ENCODE measurements at places on chromosomes 3 and 15.

GRCh38 chr3:58029842-58030584 is 21.8 kb downstream of the FLNB start:
- DNase-seq: no peak

DNA sequence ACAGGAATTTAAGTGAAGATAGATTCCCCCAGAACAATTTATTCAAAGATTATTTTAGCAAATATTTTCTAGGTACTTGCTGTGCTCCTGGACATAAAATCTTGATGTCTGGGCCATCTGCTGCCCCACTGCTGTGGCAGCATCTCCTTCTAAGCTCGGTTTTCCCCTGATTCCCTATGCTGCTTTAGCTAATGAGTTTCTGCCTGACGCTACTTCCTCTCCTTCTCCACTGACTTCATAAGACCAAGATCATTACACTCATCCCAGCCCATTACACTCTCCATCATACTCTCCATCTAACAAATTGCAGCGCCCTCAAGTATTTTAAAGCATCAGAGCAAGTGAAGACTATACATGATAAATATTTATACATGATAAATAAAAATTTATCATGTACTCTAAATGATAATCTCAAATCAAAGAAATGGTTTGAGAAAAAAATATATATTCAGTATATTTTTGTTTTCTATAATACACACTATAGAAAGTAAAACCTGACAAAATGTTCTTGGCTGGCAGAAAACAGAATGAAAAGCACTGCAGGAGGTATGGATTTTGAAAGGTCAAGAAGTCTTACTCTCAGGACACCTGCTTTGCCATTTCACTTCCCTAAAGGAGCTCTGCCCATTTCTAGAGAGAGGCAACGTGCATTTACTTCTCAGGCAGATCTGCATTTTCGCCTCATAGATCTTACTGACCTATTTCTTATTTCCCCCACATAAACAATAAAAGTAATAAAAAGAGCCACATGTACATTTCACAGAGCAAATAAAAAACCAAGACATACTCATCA is 232.0 kb downstream of the KCNMB2 start:
- no peak for DNase-seq

DNA sequence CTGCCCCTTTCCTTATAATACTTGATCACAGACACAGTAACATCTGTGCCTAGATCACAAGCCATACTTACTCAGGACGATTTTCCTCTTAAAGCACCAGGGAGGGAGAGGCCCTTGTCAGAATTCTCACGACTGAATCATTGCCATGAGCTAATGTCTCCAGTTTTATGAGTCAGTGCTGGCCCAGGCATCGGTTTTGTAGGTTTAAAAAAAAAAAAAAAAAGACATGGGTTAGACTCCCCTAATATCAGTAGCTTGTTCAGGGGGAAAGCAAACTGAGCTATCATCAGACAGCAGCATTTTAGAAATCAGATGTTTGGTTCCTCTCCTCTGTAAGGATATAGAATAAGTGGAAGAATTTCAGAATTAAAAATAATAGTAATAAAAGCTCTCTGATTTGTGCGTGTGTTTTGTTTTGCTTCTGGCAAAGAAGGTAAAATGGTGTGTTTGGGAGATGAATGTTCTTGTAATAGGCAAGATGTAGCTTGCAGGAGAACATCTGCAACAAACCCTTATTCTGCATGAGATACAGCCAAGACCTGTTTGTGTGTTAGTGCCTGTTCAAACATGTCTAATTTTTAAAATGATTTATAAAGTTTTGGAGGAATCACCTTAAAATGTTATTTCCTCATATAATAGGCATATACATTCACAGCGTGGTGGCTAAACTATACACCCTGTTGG is 193.6 kb downstream of the TP63 start:
- DNase-seq: no peak

GRCh38 chr15:62932436-62932835 is 110.1 kb upstream of the TPM1 start:
- no peak for DNase-seq

DNA sequence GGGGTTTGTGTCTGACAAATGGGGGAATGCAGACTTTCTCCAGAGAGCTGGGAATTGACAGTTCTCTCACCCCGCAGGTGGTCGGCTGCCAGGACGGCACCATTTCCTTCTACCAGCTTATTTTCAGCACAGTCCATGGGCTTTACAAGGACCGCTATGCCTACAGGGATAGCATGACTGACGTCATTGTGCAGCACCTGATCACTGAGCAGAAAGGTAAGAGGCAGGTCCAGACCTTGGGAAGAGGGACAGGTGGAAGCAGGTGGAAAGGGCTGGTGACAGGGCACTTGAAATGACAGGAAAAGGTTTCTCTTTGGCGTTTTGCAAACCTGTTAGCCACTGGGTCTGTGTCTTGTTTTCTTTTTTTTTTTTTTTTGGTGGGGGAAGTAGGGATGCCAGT is 36.6 kb downstream of the IFT122 start:
- DNase-seq: no peak

GRCh38 chr3:98954791-98955604 is 53.5 kb upstream of the DCBLD2 start:
- DNase-seq: no peak

GRCh38 chr15:68609629-68610028 is 30.8 kb downstream of the CORO2B start:
- DNase-seq: no peak

DNA sequence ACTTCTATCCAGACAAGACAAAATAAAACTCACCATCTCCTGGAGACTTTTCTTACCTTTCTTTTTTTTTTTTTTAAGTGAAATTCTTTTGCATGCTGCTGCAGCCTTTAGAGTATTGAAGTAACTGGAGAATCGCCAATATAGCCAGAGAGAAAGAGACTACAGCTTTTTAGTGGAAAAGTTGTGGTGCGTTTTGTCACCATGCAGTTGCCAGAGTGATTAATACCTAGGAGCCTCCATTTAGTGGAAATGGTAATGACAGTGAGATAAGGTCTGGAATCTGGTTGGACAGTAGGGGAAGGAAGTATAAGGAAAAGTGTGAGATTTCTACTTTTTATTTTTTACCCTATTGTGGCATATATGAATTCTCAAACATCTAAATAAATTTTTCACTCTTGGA is 18.1 kb upstream of the PARP14 start:
- DNase-seq: no peak

DNA sequence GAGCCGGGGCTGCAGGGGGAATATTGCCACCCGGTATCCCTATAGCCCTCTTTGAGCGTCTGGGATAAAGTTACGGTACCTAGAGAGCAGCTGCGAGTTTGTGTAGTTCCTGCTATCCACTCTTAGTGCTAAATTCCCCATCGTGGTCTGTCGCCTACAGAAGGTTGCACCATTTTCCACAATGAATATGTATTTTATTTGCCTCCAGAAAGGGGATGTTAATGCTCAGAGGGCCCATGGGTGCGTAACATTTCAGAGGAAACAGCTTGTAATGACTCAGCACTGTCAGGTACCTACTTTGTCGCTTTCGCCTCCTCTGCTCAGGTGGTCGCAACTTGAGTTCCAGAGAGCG is 1.1 kb downstream of the SLCO3A1 start:
- DNase-seq: peak; percentile 29

DNA sequence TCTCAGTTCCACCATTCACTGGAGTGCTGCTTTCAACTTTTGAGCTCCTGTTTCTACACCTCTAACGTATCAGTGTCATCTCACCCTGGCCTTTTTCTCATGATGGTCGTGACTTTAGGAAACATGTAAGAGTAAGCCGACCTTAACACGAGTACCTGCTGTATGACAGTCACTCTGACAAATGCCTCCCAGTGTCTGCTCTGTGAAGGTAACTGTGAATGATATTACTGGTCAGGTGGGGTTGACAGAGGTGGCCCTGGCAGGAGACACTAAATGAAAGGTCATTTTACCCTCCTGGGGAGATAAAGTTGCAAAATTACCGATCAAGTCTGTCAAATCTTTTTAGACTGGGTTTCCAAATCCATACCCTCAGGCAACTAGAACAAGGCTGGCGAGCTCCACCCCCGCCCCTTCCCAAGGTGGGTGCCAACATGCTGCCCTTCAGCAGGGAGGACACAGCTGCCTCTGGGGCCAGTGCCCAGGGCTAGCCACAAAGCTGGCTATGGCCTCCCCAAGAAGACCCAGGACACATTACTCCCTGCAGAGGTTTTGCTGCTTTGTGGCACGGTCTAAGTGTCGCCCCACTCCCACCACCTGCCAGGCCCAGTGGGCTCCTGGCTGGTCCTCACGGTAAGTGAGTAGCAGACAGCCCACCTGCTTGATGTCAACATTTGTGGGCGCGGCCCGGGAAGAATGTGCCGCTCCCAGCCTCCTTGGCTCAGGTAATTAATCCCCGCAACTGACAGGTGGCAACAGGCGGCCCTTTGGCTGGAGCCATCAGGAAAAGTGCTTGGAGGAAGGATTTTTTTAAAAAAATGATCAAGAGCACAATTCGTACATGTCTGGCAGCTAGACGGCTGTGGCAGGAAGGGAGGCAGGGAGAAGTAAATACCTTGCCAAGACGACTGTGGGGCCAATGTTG is 211.8 kb downstream of the TP63 start:
- DNase-seq: no peak

GRCh38 chr15:55742927-55743728 is at the start of gene PRTG:
Gene PRTG, minus strand, starts transcription at chr15:55743152. Its CDS starts 221 bp downstream, at chr15:55742931.
- DNase-seq: no peak

DNA sequence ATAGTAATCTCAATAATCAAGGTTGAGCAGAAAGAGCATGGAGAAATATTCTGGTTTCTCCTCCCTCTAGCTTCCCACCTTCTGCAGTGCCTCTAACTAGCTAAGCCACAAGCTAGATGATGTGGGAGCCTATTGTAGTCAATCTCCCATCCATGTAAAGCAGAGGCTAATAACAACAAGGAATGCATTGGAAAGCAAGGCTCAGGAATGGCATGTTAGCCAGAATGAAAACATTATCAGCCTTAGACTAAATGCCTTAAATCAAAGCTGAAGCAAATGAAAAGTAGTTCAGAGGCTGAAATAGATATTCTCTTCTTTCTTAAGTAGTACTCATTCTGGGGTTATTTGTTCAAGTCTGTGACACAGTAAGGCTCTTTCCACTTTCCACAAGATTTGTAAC is 350.3 kb upstream of the DPPA4 start:
- no peak for DNase-seq

- no peak for DNase-seq
These were observed 1.7 kb downstream of the SPATA12 start for GRCh38 chr3:57062101-57062631.

DNA sequence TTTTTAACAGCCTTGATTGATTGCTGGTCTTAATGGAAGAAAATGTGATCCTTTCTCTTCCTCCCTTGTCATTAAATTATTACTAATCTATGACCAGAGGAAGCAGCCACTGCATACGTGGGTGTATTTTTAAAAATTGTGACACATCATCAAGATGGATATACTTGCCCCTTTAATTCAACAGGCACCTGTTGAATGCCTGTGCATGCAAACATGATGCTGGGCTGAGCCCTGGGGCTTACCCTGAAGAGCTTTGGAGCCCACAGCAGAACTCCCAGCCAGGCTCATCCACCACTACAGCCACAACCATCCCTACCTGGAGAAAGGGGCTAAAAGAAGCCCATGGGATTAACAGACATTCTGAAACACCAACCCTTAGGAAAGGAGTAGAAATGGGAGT is 297.2 kb upstream of the CTDSPL start:
- DNase-seq: no peak

DNA sequence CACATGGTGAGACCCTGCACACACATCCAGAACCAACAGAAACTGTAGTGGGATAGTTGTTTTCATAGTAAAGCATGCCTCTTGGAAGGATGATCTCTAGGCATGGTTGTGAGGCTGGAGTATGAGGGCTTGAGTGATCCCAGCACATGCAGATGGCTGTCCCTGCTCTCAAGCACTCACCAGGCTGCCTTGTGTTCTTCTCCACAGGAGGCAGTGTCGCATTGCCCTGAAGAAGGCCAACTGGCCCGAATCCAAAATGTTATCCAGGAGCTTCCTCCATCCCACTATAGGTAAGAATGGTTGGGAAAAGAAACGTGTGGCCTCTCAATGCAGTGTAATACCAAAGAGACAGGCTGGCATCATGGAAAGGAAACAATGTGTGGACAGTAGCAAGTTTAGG is 82.7 kb downstream of the TMEM39A start:
- DNase-seq: no peak

DNA sequence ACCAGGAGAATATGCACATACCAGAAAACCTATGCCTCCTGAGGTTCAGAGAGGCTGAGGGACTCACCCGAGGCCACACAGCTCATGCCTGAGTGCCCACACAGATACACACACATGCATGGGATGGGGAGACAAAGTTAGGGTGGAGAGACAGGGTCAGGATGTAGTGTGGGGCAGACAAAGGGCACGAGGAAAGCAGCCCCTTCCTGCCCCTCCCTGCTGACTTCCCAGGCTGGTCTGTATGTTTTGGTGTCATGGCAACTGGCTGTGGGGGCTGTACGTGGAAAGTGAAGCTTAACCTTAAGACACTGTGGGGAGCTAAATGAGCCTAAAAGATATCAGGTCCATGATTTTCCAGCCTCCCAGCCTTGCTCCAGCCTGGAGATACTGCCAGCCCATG is 57.8 kb downstream of the EPHB3 start:
- DNase-seq: peak; percentile 39

- DNase-seq: no peak
These were observed 210.3 kb downstream of the OPA1 start for GRCh38 chr3:193803288-193803687.

- peak; percentile 34 for DNase-seq
These were observed 19.2 kb downstream of the FYCO1 start for GRCh38 chr3:45976191-45977091.

DNA sequence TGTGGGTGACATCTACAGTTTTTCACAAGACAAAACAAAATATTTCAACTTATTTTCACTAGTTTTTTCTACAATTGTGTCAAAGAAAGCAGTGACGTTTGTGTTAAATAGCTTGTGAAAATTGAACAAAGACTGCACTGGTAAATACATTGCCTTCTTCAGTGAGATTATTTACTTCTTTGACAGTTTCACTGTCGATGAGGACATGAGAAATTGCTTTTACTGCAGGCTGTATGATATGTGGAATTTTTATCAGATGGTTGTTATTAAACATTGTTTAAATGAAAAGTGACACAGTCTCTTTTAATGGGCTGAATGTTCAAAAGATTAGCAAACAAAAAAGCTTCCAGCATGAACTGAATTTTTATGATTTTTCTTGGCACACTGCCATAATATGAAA is 773.9 kb upstream of the CADM2 start:
- no peak for DNase-seq

GRCh38 chr3:151768393-151768930 is 34.7 kb downstream of the AADACL2 start:
- no peak for DNase-seq

- no peak for DNase-seq
These were observed 46.4 kb downstream of the KLF15 start for GRCh38 chr3:126310816-126311215.

DNA sequence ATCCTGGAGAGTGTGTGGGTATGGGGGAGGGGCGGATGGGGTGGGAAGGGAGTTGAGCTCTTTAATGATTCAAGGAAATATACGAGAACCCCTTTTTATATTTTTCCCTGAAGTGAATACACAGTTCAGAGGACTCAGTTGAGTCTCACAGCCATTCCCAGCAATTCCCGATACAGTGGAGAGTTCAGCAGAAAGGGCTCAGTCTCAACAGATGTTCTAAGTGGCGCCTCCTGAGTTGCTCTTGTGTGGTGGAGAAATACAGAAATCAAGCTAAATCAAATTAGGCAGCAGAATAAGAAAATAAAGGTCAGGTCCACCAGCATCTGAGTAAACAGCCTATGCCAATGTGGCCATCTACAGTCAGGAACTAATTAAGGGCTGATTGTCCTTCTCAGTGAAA is 372.1 kb downstream of the NR2F2 start:
- no peak for DNase-seq
